ENCODE measurements at places on chromosomes 1 and 21.

- no peak for DNase-seq
Observed at GRCh38 chr21:34693192-34693810, 24.5 kb downstream of the CLIC6 start.

DNA sequence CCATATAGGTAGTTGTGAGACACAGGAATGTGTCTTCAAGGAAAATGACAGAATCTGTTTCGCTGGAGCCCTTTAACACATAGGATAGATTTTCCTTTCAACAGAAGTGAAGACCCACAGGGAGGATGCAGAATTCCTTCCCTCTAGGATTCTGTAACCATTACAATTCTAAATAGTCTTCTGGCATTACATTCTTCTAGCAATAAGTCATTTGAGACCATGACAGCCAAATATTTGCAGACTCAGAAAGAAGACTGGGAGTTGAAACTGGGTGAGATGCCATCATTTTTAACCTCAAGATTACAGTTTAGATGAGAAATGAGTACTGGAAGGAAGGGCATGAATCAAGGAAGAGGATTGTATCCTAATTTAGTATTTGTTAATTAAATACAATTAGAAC lies 61.6 kb downstream of the ZBTB18 start:
- no peak for DNase-seq

DNA sequence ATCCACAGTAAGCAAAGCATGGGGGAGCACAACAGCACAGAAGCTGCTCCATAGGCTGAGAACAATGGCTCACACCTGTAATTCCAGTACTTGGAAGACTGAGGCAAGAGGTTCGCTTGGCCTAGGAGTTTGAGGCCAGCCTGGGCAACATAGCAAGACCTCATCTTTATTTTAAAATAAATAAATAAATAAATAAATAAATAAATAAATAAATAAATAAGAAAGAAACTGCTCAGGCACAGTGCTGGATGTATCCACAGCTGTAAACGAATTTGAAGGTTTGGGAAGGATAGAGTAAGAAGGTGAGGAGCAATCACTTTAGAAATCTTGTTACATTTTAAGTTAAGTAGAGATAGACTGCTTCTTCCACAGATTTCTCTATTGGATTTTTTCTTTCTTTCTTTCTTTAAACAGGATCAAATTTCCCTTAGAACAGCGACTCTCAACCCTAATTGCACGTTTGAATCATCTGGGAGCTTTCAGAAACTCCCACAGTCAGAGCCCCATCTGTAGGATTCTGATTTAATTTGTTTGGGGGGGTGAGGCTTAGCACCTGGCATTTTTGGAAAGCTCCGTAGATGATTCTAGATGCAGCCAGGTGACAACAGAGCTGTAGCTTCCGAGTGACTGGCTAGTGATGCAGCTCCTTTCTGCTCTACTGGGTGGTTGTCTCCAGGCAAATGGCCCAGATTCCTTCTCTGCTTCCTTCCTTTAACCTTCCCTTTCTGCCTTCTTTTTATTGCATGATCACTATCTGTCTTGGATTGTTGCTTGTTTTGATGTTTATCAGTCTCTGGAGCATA lies 53.5 kb downstream of the S1PR1 start:
- no peak for DNase-seq

DNA sequence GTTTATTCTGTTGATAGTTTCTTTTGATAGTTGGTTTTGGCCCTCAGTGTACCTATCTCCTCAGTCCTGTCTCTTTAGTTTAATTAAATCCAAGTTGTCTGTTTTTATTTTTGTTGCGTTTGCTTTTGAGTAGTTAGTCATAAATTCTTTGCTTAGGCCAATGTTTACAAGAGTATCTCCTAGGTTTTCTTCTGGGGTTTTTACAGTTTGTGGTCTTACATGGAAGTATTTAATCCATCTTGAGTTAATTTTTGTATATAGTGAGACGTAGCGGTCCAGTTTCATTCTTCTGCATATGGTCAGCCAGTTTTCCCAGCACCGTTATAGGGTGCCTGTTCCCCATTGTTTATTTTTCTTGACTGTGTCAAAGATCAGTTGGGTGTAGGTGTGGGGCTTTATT lies 139.4 kb downstream of the POU2F1 start:
- no peak for DNase-seq

- no peak for DNase-seq
Observed at GRCh38 chr1:160009801-160010200, 22.0 kb downstream of the PIGM start.

DNA sequence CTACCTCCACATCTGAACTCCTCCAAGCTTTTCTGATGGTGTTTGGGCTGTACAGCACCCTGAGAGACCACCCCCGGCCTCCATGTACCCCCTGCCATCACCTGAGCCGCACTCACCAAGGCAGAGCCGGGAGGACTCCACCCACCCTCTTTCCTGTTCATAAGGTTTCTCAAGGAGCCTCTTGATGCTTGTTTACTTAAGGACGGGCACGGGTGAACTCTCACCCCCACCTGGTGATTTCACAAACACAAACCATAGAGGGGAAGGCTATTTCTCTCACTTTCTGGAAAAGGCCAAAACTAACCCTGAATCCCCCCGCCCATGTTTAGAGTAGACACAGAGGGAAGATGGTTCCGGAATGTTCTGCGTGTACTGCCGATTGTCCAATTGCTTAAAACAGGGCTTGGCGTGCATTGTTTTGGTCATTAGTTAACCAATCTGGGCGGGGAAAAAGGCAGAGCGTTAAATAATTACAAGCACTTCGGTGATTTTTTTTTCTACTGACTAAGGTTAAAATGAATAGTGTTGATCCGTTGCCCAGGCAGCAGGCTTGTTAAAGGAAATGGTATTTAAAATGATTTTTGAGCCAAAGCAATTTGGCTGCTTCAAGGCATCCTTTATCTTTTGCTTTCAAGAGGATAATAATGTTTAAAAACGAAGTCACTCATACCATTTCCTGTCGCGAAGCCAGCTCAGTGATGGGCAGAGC lies 279.8 kb upstream of the VAMP3 start:
- no peak for DNase-seq

DNA sequence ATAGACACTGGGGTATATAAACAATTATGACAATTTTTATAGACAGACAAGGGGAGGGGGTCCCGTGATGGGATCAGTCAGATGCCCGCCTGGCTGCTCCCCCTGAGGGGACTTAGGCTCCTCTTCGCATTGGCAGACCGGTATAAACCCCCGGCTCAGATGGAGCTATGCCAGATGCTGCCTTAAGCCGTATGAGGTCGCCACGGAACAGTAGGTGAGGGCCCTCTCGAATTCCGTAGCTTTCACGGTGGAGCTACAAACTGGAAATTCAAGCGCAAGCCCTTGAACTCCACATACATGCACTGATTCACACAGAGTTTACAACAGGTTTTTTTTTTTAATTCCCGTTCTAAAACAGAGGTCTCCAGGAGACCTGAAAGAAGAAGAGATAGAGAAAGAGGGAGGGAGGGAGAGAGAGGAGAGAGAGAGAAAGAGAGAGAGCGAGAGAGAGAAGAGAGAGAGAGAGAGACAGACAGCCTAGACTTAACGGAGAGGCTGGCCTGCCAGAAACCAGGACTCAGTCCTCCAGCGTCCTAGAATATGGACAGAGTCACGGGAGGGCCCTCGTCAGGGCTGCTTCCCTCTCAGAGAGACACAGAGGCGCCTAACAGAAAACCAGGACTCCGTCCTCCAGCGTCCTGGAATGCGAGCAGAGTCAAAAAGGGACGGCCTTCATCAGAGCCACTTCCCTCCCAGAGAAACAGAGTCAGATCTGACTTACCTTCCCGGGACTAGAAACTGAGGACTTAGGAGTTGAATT lies 24.4 kb upstream of the TMEM54 start:
- no peak for DNase-seq

GRCh38 chr21:44078411-44078981 lies 28.7 kb upstream of the PWP2 start:
- DNase-seq = no peak

DNA sequence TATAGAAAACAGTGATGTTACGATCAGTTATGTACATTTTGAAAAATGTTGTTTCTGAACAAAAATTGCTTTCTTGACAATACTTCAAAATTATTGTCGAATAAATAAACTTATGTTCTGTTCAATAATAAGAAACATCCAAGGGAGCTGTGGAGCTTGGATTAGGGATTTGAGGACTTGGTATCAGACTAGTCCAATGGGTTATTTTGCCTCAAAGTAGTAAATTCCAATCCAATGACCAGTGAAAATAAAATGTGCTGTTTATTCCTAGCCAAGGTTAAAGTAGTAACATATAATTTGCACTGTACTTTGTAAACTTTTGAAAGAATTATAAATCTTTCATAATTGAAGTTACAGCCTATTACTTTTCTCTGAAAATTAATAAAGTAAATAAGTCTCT lies 79.1 kb upstream of the IVNS1ABP start:
- no peak for DNase-seq
